NCI-H1694 (cell line): ENCODE measurements at places on chromosomes 6 and 20.

- DNase-seq = no peak
These were observed 37.3 kb downstream of the TFEB start for GRCh38 chr6:41697861-41698781.

GRCh38 chr6:142255785-142256184, 46.0 kb upstream of the ADGRG6 start:
- DNase-seq = no peak

- DNase-seq = no peak
These were observed 31.2 kb upstream of the SPTLC3 start for GRCh38 chr20:12977328-12978125.

GRCh38 chr6:105691971-105692370, 289.1 kb upstream of the PREP start:
- DNase-seq = no peak

- no peak for DNase-seq
These were observed 48.1 kb downstream of the FOXC1 start for GRCh38 chr6:1657771-1658165.

DNA sequence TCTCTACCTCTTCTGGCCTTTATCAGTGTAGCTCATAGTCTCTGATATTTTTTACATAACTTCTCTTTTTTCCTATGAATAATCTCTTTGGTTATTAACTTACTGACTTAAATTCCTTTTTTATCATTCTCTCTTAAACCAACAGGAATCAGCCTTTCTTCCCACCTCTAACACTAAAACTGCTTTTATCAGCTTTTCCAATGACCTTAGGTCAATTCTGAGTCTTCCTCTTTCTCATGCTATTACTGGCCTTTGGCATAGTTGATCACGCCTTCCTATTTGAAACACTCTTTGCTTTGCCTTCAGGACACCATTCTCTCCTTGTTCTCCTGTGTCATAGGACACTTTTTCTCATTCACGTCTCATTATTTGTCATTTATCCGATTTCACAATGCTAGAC, 8.1 kb upstream of the HINT3 start:
- no peak for DNase-seq

GRCh38 chr20:9460518-9460917, 53.9 kb upstream of the LAMP5 start:
- no peak for DNase-seq
